CD4-positive, alpha-beta T cell (primary cell): ENCODE measurements at places on chromosomes 6 and 20.
A peak's percentile ranks its signal among the peaks of the same experiment; 100 is the strongest.

DNA sequence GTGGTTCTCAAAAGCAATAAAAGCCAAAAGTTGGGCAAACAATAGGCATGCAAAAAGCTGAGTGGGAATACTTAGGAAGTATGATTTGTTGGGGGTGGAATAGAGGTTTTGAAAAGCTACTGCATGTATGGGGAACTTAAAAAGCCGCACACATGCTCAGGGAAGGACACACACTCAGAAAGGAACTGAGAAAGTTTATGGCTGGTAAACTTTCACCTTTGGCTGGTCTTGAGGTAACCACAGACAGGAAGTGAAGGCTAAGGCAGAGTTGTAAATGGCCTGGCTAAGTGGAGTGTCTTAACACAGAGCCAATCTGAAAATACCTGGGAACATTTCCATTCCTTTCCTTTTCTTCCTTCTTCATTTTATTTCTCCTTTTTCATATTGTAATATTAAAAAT lies 134.5 kb upstream of the EXOC2 start:
- DNase-seq = no peak

- no peak for DNase-seq
Measured at GRCh38 chr20:24470746-24471582, 1.5 kb downstream of the SYNDIG1 start.

DNA sequence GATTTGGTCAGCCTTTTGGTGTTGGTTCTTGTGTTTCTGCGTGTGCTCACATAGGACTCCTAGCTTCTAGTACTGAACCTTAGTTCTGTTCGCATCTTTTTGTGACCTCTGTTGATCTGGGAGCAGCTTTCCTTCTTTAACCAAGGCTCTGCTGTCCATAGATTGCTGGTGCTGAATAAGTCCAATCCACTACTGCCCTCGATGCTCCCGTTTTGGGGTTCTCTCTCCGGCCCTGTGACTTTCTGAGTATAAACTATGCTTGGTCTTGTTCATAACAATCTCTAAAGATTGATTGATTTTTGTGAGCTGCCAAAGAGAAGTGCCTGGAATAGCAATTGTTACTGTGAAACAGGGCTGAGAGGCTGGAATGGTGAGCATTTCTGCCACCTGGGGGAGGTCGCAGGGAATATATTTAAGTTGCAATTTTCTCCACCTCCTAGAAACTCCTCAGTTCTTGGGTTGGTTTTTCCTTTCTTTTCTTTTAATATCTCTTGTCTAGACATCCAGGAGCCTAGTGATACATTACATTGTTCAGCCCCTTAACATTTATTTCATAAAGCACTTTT lies 422.9 kb upstream of the CHD6 start:
- no peak for DNase-seq

GRCh38 chr6:46799657-46800056 lies 6.5 kb downstream of the MEP1A start:
- no peak for DNase-seq

- DNase-seq = peak; percentile 19
Measured at GRCh38 chr6:149750136-149750609, 632 bp downstream of the PCMT1 start.

DNA sequence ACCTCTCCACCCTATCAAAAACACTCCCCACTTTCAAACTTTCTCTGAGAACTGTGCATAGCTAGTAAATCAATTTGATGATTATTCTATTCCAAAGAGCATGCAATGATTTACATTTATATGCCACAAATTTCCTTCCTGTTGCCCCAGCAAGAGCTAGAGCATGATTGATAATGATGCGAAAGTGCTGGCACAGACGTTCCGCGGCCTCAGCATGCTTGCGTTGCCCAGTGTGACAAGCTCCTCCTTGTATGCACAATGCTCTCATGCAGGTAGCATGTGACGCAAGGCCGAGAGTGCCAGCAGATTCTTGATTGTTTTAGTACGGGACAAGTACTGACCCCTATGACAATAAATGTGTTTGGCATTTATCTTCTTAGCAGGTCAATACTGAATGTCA lies 696.3 kb upstream of the SLC35B3 start:
- no peak for DNase-seq

- no peak for DNase-seq
Measured at GRCh38 chr6:8006208-8006607, 58.0 kb downstream of the BLOC1S5 start.
